ENCODE measurements at places on chromosomes 4 and X.

- no peak for DNase-seq
Measured at GRCh38 chr4:54992266-54992665, 133.1 kb downstream of the KDR start.

- DNase-seq: peak; percentile 88
Measured at GRCh38 chrX:124555036-124555595, 208.8 kb downstream of the SH2D1A start.

- no peak for DNase-seq
Measured at GRCh38 chr4:123232439-123232838, 164.2 kb upstream of the SPRY1 start.

DNA sequence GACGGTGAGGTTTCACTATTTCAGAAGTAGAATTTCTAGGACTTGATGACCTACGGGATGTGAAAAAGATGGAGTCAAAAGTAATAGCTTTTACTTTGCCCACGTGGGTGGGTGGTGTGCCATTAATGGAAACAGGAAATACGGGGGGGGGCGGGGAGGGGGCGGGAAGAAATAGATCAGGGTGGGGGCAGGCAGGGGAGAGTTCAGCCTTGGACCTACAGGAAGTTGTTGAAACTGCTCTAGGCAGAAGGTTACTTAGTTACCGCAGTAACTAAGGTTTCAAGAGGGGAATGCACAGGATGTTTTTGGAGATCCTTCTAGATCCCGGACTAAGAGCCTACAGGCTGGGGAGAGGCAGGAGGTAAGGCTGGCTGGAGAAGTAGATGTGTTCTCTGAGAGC, 3.6 kb upstream of the FHL1 start:
- DNase-seq: no peak

Measured in SJCRH30 (cell line).